ENCODE measurements at places on chromosomes 11 and 22.
A peak's percentile ranks its signal among the peaks of the same experiment; 100 is the strongest.

DNA sequence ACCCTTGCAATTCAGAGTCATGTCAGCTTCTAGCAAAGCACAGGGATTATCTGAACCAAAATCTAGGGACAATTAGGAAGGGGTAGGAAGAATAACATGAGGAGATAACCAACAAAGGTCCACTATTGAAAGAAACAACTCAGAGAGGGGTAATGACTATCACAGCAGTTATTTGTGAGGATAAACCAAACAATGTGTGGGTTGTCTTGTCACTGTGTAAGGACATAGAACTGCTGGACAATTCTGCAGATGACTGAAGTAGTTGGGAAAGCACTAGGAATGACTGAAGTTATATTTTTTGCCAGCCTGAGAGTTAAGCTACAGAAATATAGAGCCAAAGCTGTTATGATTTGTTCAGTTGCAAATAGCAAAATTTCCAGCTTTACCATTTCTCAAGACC lies 858.4 kb upstream of the CCDC90B start:
- DNase-seq, result no peak

GRCh38 chr22:26342745-26343410 lies 86.2 kb upstream of the ASPHD2 start:
- DNase-seq, result no peak

- no peak for DNase-seq
These were observed 471 bp downstream of the ARVCF start for GRCh38 chr22:20015971-20016733.

- DNase-seq, result no peak
These were observed 32.1 kb upstream of the ABCC8 start for GRCh38 chr11:17508791-17509190.

DNA sequence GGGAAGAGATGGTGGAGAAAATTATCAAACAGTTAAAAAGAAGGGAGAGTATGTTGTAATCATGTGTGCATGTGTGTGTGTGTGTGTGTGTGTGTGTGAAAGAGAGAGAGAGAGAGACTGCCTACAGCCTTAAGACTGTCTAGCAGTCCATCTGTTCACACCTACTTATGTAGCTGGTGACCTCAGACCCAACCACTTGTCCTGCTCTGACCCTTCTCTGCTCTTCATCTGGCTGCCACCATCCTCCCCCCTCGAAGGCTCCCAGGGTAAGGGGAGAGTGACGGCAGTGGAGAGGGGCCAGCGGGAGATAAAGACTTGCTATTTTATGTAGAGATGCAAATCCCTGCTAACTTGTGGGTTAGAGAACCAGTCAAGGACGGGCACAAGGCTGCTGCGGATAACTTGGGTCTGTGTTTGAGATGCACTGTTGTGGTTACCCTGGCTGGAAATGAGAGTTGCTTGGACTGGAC lies 24.9 kb upstream of the GRAMD1B start:
- DNase-seq, result no peak

DNA sequence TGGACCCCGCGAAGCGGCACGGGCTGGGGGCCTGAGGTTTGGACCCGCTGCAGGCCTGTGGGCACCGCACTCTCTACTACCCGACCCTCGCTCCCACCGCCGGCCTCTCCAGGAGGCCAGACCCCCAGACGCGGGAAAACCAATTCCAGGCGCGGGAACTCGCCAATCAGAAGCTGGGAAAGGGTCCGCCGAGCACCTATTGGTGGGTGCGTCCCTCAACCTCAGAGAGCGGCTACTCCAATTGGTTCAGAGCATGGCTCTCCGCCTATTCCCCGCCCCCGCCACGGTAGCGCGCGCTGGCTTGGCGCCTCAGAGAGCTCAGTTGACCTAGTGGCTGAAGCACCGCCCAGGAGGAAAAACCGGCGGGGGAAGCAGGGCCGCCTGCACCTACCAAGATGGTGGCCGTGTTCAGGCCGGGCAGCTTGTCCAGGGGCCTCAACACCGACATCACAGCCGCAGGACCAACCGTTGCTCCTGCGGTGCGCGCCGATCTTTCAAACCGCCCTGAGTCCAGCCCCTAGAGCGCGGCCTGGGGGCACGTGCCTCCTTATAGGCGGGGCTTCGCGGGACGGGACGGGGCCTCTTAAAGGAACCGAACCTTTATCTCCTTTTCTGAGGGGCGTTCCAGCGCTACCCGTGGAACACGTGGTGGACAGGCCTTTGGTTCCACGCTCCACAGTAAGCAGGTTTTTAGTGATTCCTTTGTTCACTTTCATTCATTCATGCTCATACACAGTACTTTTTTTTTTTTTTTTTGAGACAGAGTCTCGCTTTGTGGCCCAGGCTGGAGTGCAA lies at the start of gene CENPM:
CENPM (minus strand) TSS at position 524 of the 795 bp plus-strand sequence; CDS start at position 448, 76 bp downstream.
- DNase-seq, result peak; percentile 68

GRCh38 chr22:29797351-29797750 lies 30.2 kb downstream of the UQCR10 start:
- no peak for DNase-seq

DNA sequence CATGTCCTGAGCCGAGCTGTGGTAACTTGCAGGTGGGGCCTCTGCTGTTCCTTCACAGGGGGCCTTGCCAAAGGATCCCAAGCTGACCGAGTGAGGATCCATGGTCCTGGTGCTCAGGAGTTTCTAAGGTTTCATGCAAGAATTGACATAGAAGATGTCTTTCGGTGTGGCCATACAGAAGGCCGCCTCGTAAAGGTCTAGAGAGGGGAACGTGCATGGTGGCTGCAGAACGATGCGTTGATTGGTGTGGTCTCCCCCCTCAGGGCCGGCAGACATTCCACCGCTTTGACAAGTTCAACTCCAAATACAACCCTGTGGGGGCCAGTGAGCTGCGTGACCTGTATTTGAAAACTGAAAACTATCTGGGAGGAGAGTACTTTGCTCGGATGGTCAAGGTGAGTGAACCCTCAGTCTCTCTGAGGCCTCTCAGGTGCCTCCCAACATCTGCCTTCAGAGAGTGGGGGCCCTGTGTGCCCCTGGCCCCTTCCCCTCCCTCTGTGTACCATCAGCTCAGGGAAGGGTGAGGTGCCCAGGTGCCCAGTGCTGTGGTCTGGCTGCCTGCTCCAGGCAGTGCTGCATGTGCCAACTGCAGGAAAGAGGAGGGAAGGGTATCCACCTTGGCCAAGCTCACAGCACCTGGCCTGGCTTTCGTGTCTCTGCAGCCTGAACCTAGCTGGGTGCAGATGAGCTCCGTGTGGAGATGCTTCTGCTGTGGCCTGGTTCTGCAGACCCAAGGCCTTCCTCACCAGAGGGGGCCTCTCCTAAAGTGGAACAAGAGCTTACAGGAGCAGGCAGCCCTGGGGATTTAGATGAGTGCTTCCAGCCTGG lies 39.8 kb downstream of the AMPD3 start:
- no peak for DNase-seq

- DNase-seq, result no peak
These were observed 23.9 kb upstream of the RBFOX2 start for GRCh38 chr22:36052505-36052941.

- no peak for DNase-seq
These were observed at the start of gene LRFN4 for GRCh38 chr11:66856496-66857233. Gene LRFN4 (plus strand): TSS chr11:66857064. CDS start chr11:66857745, 681 bp downstream.

- no peak for DNase-seq
These were observed 16.0 kb downstream of the ADM start for GRCh38 chr11:10320736-10321465.

- DNase-seq, result no peak
These were observed 23.4 kb downstream of the KIAA1671 start for GRCh38 chr22:24975813-24976341.

- no peak for DNase-seq
These were observed 11.8 kb downstream of the IL17REL start for GRCh38 chr22:50000587-50001387.

DNA sequence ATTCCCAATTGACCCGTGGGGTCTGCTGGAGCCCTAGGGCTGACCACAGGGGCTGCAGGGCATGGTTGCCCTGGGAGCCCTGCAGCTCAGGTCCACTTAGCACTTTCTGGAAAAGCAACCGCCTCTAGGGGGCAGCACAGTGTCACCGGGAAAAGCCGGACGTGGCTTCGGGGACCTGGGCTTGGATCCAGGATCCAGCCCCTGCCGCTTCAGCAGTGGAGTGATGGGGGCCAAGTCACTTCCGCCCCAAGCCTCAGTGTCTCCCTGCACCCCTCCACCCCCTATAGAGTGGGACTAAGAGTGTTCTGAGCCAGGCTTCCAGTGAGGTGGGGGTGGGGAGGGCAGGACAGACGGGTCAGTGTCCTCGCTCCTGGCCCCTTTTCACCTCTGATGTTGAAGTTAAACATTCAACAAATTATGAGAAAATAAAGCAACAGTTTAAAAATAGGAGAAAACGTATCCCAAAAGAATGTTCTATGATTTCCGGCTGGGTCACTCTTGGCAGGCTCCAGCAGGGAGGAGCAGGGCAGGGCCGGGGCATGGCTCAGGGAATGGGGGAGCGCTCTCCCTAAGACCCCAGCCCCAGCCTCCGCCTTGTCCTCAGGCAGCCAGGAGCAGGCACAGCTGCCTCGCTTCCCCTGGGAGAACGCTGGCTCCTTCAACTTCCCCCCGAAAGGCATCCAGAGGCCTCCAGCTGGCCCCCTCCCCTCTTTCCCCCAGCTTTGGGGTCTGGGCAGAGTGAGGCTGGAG lies 96.5 kb upstream of the FGF3 start:
- no peak for DNase-seq

GRCh38 chr11:64879244-64879900 lies 951 bp upstream of the EHD1 start:
- no peak for DNase-seq

GRCh38 chr11:1148752-1149180 lies 9.0 kb upstream of the MUC5AC start:
- no peak for DNase-seq

GRCh38 chr11:92596596-92597317 lies 372.1 kb downstream of the FAT3 start:
- no peak for DNase-seq

GRCh38 chr22:29400576-29400975 lies 12.2 kb upstream of the AP1B1 start:
- no peak for DNase-seq

DNA sequence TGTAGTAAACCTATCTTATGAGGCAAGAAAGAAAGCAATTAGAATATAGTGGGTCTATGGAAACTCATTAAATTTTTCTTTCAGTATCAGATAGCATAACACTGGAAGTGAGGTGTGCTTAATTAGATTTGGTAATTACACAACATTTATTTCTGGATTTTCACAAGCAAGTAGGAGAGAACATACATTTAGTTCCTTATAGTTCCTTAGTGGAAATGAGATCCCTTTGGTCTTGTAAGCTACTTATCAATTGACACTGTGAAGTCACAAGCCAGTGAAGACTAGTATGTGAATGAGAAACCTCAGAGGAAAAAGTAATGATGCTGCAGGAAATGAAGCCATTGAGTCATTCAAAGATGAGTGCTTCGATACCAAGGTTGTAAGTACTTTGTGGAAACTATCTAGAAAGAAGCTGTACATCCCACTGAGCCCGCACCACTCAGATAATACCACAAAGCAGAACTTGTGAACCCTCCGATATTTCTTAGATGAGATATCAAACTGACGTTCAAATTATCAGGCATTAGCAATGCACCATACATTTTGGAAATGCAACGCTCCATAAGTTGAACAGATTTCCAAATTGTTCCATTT lies 53.5 kb downstream of the ENTHD1 start:
- no peak for DNase-seq

- no peak for DNase-seq
These were observed 371.1 kb upstream of the SYN3 start for GRCh38 chr22:33429281-33429680.
